Inflammatory macrophage (primary cell): ENCODE measurements at places on chromosomes 5 and 9.

GRCh38 chr9:133739408-133740280, 1.5 kb upstream of the SARDH start:
- peak; percentile 38 for DNase-seq

DNA sequence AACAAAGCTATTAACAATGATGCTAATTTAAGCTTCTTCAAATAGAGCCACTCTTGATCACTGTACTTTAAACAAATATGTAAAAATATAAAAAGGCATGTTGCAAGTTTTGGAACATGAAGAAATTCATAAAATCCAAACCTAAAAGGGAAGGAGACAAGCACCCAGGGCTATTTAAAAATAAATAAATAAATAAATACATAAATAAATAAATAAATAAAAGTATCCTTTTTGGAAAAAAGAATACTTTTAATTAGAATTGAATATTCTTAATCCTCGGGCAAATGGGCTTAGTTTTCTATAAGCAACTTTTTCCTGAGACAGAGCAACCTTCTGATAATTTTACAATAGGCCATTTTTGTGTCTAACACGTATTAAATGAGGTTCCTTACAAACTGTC, 147.5 kb upstream of the PCA3 start:
- no peak for DNase-seq

DNA sequence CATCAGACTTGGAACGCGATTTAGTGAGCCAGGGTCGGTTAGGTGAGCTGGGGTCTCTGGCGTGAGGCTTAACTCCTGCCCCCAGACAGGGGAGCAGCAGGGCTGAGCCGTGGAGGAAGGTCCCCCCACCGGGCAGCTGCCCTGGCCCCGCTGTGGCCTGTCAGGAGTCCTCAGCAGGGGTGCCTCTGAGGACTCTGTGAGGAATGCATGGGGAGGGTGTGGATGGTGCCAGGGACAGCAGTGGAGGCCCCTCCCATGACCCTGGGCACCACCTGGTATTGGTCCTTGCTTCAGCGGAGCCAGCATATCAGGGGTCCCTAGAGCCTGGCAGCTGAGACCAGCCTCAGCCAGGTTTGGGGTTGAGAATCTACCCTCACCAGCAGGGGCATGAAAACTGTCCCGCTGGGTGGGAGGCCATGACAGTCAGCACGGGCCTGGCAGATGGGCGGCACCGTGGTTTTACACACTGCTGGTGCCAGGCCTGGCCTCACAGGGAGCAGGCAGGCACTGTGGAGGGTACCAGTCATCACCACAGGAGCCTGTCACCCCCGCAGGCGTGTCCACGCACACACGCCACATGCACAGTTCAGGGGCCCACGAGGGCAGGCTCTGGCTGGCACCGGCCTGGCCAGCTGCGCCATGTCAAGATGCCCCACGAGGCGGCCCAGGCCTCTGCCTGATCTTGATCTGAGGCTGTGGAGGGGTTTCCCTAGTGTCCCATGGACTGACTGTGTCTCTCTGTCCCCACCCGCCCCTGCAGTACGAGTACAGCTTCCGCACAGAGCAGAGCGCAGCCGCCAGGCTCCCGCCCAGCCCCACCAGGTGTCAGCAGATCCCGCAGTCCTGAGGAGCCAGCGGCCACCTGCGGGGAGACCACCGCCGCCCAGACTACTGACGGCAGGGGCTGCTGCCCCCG, 111.1 kb upstream of the LMX1B start:
- no peak for DNase-seq

DNA sequence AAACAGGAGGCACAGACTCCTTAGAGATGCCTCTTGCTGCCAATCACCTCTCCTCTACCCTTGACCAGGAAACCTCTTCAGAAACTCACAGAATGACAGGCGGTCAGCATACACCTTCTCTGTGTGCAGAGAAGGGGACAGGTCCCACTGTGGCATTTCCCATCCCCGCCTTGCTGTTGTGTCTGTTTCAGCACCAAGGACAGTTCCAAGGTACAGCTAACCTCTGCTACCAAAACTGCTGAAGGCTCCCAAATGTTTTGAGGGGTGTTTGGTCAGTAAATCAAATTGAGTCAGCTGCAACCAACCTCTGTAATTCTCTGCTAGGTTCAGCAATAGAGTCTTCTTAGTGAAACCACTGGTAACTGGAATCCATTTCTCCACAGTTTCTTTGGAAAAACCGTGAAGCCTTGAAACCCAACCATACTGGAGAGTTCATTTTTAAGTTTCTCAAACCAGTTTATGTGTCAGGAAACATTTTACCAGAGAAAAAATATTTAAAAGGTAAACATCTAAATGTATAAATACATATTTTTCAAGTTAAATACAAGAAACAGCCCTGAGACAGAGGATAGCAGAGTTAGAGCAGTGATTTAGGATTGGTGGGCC, 122.0 kb downstream of the DRD1 start:
- no peak for DNase-seq

DNA sequence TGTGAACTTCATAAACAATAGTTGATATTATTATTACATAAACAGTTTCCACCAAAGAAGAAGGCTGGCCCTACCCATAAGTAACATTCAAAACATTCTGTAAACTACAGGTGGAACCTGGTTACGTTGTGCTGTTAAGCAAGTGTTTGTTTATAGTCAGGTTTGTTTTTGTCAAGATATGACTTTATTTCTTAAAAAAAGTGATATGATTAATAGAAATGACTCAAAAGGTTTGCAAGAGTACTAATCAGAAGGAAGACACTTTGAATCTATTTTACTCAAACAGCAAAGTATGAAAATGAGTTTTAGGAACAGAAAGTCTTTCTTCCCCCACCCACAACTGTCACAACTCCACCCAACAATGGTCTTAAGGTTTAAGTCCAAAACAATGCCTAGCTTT, 220.8 kb downstream of the PLK2 start:
- DNase-seq: peak; percentile 33

GRCh38 chr5:159947708-159948358, 31.6 kb downstream of the ADRA1B start:
- no peak for DNase-seq

DNA sequence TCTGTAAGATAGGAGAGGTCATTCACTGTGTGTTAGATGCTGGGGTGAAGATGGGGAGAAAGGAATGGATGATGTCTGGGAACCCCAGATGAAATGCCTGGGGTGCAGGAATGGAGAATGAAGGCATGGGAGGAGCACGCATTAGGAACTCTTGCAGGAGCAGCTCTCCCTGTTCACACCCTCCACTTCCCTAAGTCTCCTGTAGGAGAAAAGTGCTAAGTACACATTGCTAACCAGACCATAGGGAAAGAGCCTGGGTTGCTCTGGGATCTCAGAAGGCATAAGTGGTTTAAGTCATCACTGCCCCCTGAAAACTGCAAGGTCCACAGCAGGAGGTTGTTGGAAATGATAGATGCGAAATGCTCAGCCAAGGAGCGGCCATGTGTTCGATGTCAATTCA, 163.1 kb downstream of the SEC61B start:
- DNase-seq: no peak

DNA sequence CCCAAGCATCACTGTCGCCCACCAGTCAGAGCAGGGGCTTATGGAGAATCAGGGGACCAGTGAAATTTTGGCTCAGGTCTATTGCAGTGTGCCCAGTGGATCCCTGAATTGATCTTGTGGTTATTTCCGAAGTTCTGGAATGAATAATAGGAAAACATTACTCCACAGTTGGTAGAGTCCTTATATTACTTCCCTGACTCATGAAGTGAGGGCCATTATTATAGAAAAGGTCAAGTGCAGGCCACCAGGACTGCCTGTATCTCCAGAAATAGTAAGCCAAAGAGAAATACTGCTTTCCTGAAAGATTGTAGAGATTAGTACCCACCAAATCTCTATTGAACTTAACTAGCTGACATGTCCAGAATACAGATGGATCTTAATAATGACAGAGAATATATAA, 335.0 kb downstream of the NPR3 start:
- DNase-seq: no peak

- DNase-seq: no peak
Measured at GRCh38 chr9:34566972-34567371, 22.6 kb downstream of the CNTFR start.

- DNase-seq: no peak
Measured at GRCh38 chr9:69207503-69207902, 33.4 kb downstream of the TJP2 start.

GRCh38 chr9:137689745-137690529, 71.1 kb downstream of the EHMT1 start:
- peak; percentile 28 for DNase-seq

GRCh38 chr9:89991204-89991790, 386.5 kb downstream of the GADD45G start:
- no peak for DNase-seq

GRCh38 chr5:1497795-1498622, 25.8 kb downstream of the LPCAT1 start:
- peak; percentile 44 for DNase-seq

DNA sequence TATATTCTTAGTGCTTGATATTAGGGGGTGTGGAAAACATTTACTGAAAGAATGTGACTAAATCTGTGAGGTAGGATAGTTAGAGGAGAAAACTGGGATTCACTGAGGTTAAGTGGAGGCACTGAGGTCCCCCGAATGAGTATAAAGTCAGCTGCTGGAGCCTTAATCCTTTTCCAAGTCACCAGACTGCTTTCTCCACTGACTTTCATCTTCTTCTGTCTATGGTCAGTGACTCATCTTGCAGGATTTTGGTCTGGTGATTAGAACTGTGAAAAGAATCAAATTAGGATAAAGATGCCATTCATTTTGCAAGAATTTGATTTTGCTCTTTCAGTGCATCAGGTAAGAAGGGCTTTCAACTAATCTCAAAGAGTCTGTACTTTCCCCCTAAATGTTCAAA, 89.3 kb upstream of the ALDH1A1 start:
- DNase-seq: no peak

GRCh38 chr5:167920589-167920988, 370.9 kb upstream of the WWC1 start:
- DNase-seq: peak; percentile 41

DNA sequence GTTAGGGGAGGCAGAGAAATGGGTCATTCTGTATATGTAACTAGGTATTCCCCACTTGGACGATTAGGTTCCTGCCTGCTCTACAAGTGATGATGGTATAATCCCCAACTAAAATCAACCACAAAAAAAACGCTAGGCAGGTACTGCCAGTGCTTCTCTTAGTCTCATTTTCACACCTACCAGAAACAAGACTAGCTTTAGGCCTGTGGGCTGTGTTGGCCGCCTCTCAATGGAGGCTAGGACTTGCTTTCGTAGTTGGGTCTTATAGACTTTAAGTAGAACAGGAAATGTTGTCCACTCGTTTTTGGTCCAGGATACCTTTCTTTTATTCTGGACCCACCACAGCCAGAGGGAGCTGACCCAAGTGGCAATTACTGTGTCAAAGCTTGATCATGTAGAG, 111.8 kb downstream of the UNC13B start:
- no peak for DNase-seq

- no peak for DNase-seq
Measured at GRCh38 chr5:163880302-163880701, 374.9 kb downstream of the MAT2B start.

- DNase-seq: no peak
Measured at GRCh38 chr5:15914638-15915037, 265.0 kb downstream of the MARCHF11 start.

GRCh38 chr5:133425764-133426163, 186.6 kb downstream of the FSTL4 start:
- no peak for DNase-seq
